SJSA1 (cell line): ENCODE measurements at places on chromosomes 6 and 20. TPM values are rescaled to one million over a fixed set of nuclear protein-coding genes. Genes with fewer than 3 reads are reported as not detected.

Gene GABBR1
- 2.8 and 3.5 TPM in 2 replicates for total RNA-seq

Gene ATXN1
- 20.8 and 24.8 TPM in 2 replicates for total RNA-seq

Gene SLC22A23
- total RNA-seq, result 0.53 and 2.7 TPM in 2 replicates

Gene GHRH
- not detected in 2 replicates for total RNA-seq

Gene OOEP
- total RNA-seq, result not detected in 2 replicates

Gene HLA-DPB1
- not detected in 2 replicates for total RNA-seq

Gene TSPO2
- total RNA-seq, result not detected in 2 replicates

Gene ENPP3
- total RNA-seq, result 0.05 and 0.72 TPM in 2 replicates

Gene JAG1
- 40.4 and 40.9 TPM in 2 replicates for total RNA-seq

Gene SLC17A3
- total RNA-seq, result not detected in 2 replicates

Gene RAD21L1
- total RNA-seq, result 0.19 and 0.29 TPM in 2 replicates

Gene ZBTB2
- total RNA-seq, result 21.1 and 23.4 TPM in 2 replicates

Gene RIPOR3
- 1.3 and 1.8 TPM in 2 replicates for total RNA-seq

Gene SCRT2
- not detected in 2 replicates for total RNA-seq

Gene ORC3
- 35.3 and 60.4 TPM in 2 replicates for total RNA-seq

Gene DDRGK1
- total RNA-seq, result 28.2 and 29.1 TPM in 2 replicates

Gene PRKN
- not detected in 2 replicates for total RNA-seq

Gene GNAS-AS1
- total RNA-seq, result not detected in 2 replicates

Gene CAGE1
- total RNA-seq, result 0.08 TPM in 1 of 2 replicates, not detected in the other

Gene ESR1
- not detected in 2 replicates for total RNA-seq

Gene MRPS10
- 54.4 and 91.1 TPM in 2 replicates for total RNA-seq

Gene NRN1
- 19.4 and 20.6 TPM in 2 replicates for total RNA-seq

Gene HLA-DRA
- not detected in 2 replicates for total RNA-seq

Gene TFAP2A
- 5.8 and 10.2 TPM in 2 replicates for total RNA-seq

Gene PRSS35
- total RNA-seq, result 0.60 and 1.1 TPM in 2 replicates

Gene HLA-DRB1
- total RNA-seq, result not detected in 2 replicates

Gene CD109
- total RNA-seq, result 31.2 and 47.3 TPM in 2 replicates

Gene ADGRF5
- not detected in 2 replicates for total RNA-seq

Gene C6orf58
- total RNA-seq, result not detected in 2 replicates

Gene DEFB124
- not detected in 2 replicates for total RNA-seq

Gene IDH3B
- 161 and 211 TPM in 2 replicates for total RNA-seq
